ENCODE measurements at places on chromosomes 5 and 9.

- no peak for DNase-seq
Observed at GRCh38 chr5:169635936-169636335, 1.1 kb upstream of the DOCK2 start.

DNA sequence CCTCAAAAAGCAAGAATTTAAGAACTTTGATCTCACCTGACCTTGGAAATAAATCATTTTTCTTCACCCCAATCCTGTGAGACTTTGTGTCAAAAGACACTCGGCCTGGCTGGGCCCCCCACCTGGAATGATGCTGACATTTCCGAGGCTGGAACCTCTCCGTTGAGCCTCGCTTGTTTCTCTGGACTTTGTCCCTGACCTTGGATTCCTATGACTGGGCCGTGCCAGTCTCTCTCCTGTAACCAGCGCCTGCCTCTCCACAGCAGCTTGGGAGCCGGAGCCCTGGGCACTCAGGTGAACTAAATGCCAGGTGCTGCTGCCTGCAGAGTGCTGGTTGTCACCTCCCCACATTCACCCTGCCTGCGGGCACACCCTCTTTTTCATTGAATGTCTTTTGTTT lies 62.7 kb downstream of the RETREG1 start:
- DNase-seq = no peak

DNA sequence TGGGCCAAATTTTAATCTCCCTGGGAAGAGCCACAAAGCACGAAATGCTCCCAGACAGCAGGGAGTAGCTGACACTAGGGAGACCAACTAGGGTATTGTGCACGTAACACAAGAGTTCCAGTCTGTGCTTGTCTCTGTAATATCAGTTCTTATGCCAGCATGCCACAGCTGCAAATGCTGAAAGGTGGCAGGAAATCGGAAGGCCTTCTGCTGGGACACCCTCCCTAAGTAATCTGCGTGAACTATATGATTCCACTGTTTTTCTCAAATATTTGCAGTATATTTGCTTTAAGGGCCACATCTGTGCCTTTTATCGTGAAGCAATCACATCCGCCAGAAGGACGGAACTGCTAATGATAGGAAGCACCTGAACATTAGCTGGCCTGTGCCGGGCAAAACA lies 12.6 kb downstream of the VLDLR start:
- DNase-seq = no peak

DNA sequence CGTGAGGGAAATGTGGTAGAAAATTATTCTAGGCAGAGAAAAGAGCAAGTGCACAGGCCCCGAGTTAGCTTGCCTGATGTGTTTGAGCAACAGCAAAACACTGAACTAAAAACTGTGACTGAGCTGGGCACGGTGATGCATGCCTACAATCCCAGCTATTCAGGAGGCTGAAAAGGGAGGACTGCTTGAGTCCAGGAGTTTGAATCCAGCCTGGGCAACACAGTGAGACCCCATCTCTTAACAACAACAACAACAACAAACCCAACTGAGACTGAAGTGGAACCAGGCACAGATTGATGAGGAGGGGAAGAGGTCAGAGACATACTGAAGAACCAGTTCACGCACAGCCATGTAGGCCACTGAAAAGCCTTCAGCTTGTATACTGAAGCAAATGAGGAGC lies 42.5 kb downstream of the SCAI start:
- no peak for DNase-seq

- no peak for DNase-seq
Observed at GRCh38 chr5:170360709-170361108, 28.5 kb downstream of the KCNMB1 start.
